Activated B cell treated with CpG ODN at 0.5 μM for 24 hours (primary cell): ENCODE measurements at places on chromosomes 11 and 22.

DNA sequence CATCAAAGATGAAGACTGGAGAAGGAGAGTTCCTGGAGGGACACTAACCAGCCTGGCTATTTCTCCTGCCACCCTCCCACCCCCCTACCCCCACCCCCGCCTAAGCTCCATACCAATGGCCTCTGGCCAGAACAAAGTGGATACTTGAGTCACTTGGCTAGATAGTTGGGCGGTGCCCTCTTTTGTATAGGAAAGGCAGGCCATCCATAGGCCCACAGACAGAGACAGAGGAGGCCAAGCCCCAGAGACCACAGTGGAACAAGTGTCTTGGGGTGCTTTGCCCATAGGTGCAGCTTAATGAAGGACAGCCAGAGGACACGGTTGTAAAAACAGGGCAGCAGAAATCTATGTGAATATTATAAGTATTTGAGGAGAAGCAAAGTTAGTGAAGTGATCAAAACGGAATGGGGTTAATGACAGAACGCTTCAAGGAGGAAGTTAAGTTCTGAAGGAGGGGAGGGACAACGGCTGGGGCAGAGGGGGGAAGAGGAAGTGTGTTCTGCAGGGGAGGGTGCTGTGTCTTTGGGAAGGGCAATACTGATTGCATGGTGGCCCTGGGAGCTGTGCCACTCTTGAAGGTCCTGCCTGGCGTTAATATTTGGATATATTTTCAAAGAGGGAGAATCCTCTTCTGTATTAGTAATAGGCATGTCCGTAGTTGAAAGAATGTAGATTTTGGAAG, 32.7 kb downstream of the FLI1 start:
- H3K27ac ChIP-seq: peak overlapping the region; percentile 98
- H3K4me1 ChIP-seq: peaks cover 98% of the 10 kb centered on the region
- DNase-seq: peak; percentile 41
- peaks cover 33% of the 10 kb centered on the region for H3K36me3 ChIP-seq

GRCh38 chr11:134030853-134031252, 38.0 kb upstream of the JAM3 start:
- peaks cover 44% of the 10 kb centered on the region for H3K27me3 ChIP-seq
- no peaks in the 10 kb centered on the region for H3K36me3 ChIP-seq
- no peak for DNase-seq
- H3K4me1 ChIP-seq: peaks cover 5% of the 10 kb centered on the region
- H3K4me3 ChIP-seq: no peak overlapping the region

GRCh38 chr11:84249344-84250135, 963.4 kb upstream of the CCDC90B start:
- DNase-seq: no peak
- no peaks in the 10 kb centered on the region for H3K27me3 ChIP-seq

DNA sequence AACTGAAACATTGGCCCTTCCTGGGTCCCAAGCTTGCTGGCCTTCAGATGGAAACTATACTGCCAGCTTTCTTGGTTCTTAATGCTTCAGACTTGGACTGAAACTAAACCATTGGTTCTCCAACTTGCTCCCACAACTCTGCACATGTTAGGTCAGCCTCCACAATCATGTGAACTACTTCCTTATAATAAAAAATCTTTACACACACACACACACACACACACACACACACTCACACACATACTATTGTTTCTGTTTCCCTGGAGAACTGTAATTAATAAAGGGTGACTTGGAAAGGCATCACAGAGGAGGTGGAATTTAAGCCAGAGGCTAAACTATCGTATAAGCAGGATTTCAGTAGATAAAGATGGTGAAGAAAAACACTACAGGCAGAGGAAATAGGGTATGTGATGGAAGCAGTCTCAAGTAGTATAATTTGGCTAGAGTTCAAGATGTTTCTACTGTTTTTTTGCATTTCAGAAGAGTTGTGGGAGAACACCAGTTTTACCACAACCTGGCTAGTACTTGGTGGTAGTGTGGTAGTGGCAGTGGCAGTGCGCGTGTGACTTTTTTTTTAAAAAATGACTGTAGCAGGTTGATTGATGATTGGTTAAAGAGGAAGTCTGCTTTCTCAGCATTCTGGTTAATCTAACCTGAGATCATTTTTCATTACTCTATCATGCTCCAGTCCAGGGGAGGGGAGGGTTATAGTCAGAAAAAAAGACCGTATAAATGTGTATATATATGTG, 70.1 kb downstream of the PDE3B start:
- H3K27ac ChIP-seq: no peak overlapping the region
- H3K36me3 ChIP-seq: no peaks in the 10 kb centered on the region
- no peak for DNase-seq
- no peaks in the 10 kb centered on the region for H3K4me1 ChIP-seq
- H3K4me3 ChIP-seq: no peak overlapping the region
- peaks cover 10% of the 10 kb centered on the region for H3K27me3 ChIP-seq

DNA sequence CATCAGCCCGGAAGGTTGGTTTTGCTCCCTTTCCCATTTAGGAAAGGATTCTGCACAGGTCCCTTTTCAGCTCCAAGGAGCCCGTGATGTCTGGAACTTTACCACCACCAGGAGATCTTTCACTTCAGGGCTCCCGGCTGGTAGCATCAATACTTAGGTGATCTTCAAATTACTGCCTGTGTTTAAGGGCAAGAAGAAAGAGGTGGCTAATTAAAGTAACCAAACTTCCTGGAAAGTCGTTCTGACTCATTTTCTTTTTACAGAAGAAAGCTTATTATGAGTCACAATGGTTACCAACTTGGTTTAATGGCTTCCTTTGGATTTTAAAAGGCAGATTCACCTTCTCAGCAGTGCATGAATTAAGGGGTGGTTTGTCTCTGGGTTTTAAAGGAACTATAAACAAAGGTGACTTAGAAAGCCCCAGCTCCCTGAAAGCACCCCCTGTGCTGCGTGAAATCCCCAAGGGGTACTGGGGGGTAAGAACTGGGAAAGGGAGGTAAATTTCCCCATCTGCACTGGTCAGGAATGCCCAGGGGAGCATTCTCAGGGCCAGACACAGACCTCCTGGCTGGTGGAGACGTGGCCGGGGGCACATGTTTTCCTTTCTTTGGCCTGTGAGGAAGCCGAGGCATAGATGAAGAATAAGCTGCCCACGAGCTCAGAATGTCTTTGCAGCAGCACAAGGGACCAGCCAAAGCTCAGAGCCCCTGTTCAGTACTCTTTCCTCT, 8.8 kb downstream of the POU2F3 start:
- H3K27me3 ChIP-seq: peaks cover 24% of the 10 kb centered on the region
- H3K4me3 ChIP-seq: no peak overlapping the region
- no peaks in the 10 kb centered on the region for H3K36me3 ChIP-seq
- no peak for DNase-seq

DNA sequence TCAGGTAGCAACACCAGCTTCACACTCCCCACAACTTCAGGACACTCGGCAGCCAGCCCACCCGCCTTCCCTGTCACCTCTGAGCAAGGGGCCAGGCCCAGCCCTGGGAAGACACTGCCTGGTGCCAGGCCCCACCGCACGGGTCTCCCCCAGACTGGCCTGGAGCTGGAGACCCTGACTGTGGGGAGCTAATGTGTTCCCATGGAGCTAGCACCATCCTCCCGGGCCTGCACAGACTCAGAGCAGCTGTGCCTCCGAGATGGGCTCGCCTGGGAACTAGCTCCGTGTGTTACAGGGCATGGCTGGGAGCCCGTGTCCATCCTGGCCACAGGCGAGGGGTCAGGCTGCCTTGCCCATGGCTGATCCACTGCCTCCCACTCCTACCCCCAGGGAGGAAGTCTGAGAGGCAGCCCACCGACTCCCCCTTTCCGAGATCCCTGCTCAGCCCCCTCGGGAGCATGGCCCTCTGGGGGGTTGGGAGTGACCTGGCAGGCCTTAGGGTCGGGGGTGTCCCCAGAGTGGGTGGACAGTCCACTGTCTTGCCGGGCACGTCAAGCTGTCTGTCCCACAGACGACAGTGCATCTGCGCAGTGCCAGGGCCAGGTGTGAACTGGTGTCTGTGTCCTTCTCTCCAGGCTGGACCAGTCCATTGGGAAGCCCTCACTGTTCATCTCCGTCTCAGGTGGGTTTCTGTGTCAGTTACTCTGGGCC, 76.7 kb upstream of the KCNQ1OT1 start:
- no peak overlapping the region for H3K27ac ChIP-seq
- H3K4me3 ChIP-seq: no peak overlapping the region
- no peaks in the 10 kb centered on the region for H3K27me3 ChIP-seq
- no peaks in the 10 kb centered on the region for H3K4me1 ChIP-seq

DNA sequence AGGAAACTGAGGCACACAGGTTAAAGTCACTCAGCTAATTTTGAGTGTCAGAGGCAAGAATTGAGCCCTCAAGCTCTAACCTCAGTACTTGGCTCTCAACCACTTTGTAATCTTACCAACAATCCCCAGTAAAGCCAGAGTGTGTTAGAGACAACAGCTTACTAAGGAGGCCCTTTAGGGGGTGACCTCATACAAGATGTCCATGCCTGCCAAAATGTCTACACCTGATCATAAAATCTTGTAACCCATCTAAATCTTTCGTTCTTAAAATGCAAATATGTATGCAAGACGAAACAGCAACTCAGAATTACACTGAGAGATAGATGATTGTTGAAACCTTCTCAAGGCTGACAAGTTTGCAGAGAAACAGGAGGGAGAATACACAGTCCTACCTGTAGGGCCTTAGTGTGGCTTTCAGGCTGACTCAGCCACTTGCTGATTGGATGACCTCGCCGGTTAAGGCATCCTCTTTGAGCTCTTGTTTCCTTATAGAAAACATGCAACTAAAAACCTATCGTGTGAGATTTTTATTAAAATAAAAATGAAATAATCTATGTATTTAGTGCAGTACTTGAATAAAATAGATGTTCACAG, 143.2 kb downstream of the OPCML start:
- no peaks in the 10 kb centered on the region for H3K36me3 ChIP-seq
- DNase-seq: no peak
